Tongue (tissue), 3 donors: ENCODE measurements at places on chromosomes 5 and 9.

DNA sequence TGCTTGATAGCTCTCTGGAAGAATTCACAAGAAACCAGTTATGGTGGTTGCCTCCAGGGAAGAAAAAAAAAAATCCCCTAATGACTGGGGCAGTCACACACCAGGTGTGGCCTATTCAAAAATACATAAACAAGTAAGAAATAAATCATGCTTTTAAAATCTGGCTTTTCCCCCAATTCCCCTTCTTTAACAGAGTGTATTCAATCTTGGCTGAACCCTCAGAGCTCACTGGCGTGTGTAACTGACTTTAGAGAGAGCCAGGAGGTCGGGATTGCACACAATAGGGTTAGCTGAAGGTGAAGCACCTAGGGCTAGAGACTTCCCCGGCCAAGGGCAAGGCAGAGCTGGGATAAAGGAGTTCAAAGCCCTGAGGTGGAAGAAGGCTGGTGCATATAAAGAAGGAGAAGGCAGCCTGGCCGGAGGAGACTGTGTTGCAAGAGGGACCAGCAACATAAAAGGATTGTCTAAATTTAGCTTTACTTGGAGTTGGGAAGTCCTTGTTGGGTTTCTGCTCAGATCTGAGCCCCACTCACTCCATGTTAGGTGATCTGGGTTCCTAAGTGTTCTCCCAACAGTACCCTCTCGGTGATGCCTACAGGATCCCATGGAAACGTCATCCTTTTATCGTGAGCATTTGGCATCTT lies 19.7 kb downstream of the FNBP1 start:
- DNase-seq = peak; percentile 26

- DNase-seq = peak; percentile 48
Observed at GRCh38 chr5:96968074-96968473, 32.2 kb downstream of the LNPEP start.

DNA sequence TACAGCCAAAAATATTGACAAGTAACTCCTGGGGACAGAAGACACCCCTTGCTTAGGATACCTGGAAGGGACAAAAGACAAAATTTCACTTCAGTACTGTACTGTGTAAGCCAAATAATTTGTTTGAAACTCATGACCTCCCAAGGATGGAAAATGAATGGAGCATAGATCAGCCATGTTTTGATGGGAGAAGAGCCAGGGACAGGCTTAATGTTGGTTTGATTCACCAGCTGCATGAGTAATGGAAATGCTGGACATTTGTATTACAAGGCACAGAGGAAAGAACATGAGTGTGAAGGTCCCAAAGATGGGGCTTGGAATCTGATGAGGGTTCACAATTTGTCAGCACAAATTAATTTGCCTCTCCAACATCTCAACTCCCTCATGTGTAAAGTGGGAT lies 122.8 kb downstream of the ENC1 start:
- DNase-seq = peak; percentile 45

DNA sequence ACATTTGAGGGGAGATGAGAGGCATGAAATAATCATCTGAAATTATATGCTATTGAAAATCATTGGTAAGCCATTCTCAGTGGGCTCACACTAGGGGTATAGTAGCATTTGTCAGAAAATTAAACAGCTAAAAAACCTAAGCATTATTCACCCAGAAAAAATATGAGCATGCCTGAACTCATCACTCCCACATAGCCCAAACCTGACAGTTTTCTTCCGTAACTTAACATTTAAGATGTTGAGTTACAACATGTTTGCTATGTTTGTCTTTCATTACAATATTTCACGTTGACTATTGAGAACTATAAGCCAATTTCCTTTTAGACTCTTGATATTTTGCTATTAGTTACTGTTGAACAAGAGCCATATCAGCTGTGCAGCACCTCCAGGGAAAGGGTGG lies 23.5 kb upstream of the GHR start:
- DNase-seq = peak; percentile 7

GRCh38 chr5:77663090-77663863 lies 24.8 kb upstream of the OTP start:
- peak; percentile 18 for DNase-seq

GRCh38 chr5:29143266-29143665 lies 2050.2 kb upstream of the CDH6 start:
- DNase-seq = no peak

- DNase-seq = no peak
Observed at GRCh38 chr9:34997379-34997781, 7.8 kb downstream of the DNAJB5 start.

DNA sequence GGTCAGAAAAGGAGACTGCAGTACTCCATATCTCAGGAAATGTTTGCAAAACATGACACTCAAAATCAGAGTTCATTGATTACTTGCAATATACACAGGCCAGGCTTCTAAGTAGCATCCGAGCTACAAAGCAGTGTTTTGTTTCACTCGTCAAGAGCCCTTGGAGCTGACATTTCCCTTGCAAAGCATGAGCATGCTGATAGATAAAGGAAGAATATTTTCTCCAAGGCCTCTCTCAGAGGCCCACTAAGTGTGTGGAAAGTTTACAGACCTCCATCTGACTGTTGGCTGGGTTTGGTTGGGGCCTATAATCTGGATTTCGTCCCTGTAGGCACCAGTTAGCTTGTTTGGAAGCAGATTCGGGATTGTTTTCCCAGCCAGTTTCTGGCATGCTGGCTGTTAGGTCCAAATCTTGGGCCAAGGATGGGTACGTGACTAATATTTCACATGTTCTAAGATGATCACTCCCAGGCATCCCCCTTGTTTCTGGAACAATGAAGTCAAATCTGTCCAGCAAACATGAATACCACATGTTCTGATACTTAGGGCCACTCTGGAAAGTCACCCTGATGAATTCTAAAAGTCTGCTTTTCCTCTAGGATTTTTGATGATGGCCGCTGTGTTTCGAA lies 161.3 kb downstream of the RFK start:
- no peak for DNase-seq

GRCh38 chr9:121902461-121903135 lies 190.5 kb downstream of the TTLL11 start:
- peak; percentile 59 for DNase-seq

GRCh38 chr9:76987594-76988200 lies 31.8 kb upstream of the FOXB2 start:
- DNase-seq = peak; percentile 35

- no peak for DNase-seq
Observed at GRCh38 chr5:159906943-159907342, 9.3 kb upstream of the ADRA1B start.

DNA sequence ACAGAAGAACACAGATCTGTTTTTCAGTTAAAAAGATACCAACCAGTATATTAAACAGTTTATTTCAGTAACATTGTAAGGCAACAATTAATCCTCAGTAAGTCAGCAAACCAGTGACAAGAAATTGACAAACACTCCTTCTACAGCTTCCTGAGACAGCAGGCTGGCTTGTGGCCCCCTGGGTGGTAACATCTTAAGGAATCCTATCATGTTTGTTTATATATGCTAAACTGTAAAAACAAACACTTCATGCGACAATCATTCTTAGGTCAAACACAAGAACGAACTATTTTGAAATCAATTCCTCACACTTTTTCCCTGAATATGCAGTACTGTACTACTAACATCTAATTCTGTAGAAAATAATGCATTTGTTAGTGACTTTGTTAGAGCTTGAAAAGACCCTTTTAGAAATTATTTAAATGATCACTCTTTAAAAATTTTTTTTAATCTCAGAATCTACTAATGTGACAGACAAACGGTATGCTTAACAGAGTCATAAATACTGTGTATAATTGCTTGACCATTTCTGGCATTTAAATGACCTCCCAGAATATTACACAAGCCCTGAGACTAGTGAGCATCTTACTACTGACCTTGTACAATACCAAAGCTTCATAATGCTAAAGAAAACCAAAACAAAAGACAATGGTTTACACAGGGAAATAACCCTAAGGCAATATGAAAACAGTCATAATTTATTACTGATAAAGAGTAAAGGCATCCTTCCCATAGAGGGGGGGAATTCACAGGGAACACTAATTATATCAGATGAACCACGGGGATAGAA lies 48.2 kb downstream of the ERMP1 start:
- DNase-seq = no peak

DNA sequence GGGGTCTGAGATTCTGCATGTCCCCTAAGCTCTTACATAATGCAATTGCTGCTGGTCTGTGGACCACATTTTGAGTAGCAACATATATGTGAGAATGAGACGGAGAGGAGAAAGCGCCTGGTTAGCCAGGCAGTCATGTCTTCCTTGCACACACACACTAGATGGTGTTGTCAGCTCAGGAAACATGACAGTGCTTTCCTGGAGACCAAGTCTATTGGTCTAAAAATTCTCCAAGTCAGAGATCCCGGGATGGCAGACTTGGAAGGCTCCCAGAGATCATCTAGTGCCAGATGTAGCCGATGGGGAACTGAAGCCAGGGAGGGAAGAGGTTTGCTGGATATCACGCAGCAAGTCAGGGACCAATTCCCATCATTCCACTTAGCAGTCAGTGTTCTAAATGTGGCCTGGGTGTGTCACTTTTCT lies 53.4 kb downstream of the GALNT12 start:
- DNase-seq = peak; percentile 96

- DNase-seq = no peak
Observed at GRCh38 chr9:133619791-133620190, 10.6 kb upstream of the FAM163B start.

- DNase-seq = no peak
Observed at GRCh38 chr5:77427998-77428397, 64.1 kb downstream of the WDR41 start.

DNA sequence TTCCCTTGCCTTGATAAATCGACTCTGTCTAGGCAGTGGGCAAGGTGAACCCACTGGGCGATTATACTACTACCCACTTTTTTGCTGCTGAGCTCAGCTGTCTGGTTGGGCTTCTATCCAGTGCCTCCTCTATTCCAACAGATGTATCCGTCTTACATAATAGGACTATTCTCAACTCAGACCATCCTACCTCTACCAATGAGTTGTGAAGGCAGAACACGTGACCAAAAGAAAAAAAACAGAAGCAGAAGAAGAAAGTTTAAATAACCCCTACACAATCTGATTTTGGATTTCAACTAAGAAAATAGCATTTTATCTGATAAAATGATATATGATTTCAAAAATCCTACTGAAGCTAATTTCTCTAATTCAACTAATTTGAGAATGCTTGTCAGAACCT lies 16.2 kb upstream of the SHOC1 start:
- peak; percentile 10 for DNase-seq

DNA sequence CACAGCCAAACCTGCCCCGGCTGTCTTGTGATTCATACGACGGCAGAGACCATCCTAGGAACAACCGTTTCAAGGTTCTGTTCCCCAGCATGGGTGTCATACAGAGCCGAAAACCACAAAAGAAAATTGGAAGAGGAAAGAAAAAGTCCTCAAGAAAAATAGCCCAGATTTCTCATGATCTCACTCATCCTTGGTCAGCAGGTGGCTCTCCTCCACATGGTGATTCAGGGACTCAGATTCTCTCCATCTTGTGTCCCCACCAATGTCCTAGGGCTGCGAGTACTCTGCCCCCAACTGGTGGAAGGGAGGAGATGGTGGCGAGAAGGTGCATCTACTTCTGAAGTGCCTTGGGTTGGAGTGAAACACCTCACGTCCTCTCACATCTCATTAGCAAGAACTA lies 25.6 kb downstream of the PDZD2 start:
- no peak for DNase-seq

- no peak for DNase-seq
Observed at GRCh38 chr5:57825031-57825686, 342.5 kb upstream of the ACTBL2 start.

GRCh38 chr5:180915924-180916323 lies 17.0 kb downstream of the BTNL8 start:
- peak; percentile 3 for DNase-seq

DNA sequence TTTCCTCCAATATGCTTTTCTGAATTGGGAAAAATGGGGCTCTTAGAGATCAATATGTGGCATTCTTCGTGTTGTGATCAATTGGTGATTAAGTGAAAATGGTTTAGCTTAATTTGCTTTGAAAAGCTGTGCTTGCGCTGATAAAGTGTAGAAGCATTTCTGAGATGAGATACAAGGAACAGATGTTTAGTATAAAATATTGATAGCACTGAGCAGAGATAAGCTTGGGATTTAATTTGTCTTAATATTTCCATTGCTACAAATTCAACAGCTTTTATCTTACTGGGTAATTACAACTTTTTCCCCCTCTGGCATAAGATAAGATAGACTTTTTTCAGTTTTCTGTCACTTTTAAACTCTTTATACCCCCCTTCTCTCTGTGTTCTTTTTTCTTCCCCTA lies 2204.9 kb upstream of the WWC1 start:
- no peak for DNase-seq

- DNase-seq = peak; percentile 35
Observed at GRCh38 chr5:96528826-96529474, 95.9 kb upstream of the PCSK1 start.

DNA sequence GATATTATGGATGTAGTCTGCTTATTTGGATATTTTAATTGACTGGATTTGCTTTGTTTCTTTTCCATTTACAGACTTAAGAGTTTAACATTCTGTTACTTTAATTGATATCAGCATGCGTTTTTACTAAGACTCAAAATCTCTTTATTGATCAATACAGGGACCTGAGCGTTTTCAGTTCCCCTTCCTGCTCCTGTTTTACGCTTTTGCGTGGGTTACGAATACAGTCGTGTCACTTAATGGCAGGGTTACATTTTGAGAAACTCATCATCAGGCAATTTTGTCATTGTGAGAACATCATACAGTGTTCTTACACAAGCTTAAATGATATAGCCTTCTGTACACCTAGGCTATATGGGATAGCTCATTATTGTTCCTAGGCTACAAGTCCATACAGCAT lies 65.2 kb downstream of the PBX3 start:
- no peak for DNase-seq

- no peak for DNase-seq
Observed at GRCh38 chr5:6631441-6631840, 1.4 kb downstream of the NSUN2 start.

- DNase-seq = peak; percentile 97
Observed at GRCh38 chr9:76161541-76161940, 232.7 kb downstream of the RFK start.

GRCh38 chr9:113677057-113677456 lies 199.1 kb upstream of the ZNF618 start:
- no peak for DNase-seq

DNA sequence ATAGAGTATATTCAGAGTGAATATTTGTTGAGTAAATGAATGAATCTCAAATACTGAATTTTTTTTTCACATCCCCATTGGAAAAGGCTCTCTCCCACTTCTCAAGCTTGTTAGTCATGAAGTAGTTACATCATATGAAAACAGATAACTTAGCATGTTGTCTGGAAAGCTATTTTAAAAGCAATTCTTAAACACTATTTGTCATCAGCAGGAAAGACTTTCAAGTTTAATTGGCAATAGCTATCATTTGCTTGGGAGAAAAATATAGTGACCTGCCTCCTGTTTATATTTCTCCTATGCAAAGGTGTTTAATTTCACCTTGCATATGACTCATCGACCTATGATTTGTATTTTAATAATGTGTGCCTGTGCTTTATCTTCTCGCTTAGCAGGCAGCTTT lies 499.8 kb upstream of the GRIA1 start:
- no peak for DNase-seq
